Skeletal muscle cell (primary cell): ENCODE measurements at places on chromosomes 2 and 18.

GRCh38 chr2:142926445-142926844 is 49.0 kb downstream of the KYNU start:
- no peak for DNase-seq

GRCh38 chr2:15826273-15826717 is 114.1 kb upstream of the MYCN start:
- DNase-seq: no peak

- DNase-seq: peak; percentile 99
Observed at GRCh38 chr18:36309436-36310391, 12.2 kb downstream of the FHOD3 start.

DNA sequence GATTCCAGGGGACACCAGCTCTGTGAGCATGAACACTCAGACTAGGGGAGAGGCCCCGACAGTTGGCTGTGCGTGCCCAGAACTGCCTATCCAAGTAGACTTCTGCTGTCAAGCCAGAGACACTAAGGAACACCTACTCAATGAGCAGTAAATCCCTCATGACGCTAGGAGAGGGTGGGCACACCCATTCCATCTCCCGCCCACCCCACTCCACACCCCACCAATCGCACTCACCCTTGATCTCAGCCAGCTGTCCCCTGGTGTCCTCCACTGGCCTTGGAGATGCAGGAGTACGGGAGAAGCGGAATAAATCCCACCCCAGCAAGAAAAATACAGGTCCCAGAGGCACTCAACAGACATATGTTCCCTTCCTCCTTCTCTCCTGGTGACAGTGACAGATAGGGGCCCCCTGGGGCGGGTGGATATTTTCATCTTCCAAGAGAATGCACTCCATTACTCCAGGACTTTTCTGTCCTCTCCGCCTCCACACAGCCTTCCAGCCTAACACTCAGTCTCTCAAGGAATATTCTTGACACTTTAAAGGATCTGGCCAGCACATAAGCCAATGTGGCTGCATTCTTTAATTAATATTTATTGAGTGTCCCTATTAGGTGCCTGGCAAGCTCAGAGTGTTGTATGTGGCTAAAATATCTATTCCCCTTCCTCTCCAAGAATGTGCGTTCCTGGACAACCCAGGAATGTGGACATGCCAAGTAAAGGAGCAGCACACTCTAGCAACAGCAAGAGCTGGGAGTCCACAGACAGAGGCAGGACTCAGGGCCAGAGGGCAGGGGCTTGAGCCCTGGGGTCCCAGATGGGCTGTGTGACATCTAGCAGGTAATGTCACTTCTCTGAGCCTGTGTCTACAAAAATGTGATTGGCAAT is 13.1 kb upstream of the SMAD7 start:
- DNase-seq: no peak

GRCh38 chr2:4101936-4102335 is 398.6 kb downstream of the DCDC2C start:
- no peak for DNase-seq

- no peak for DNase-seq
Observed at GRCh38 chr18:66872277-66872676, 268.4 kb upstream of the CDH19 start.

DNA sequence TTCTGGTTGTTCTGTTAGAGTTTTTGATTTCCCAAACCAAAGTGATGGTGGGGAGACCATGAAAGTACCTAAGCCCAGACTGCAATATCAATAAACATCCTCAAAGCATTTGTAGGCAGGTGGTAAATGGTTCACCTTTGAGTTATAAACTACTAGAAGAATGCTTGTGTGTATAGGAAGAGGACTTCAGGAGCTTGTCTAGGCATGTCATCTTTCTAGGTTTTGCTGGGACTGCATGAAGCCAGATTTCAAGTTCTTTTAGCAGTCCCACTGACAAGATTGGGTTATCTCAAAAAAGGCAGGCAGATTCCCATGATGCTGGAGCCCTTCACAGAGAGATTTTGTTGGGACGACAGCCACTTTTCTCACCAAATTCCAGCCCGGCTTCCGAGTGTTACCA is 135.3 kb downstream of the KCNE4 start:
- no peak for DNase-seq

- DNase-seq: peak; percentile 36
Observed at GRCh38 chr2:169964740-169965139, 137.5 kb downstream of the UBR3 start.
